ENCODE measurements at places on chromosomes 6 and 20.

GRCh38 chr6:165847407-165848085 is 184.5 kb upstream of the PDE10A start:
- no peak for DNase-seq

- no peak for DNase-seq
These were observed 133.9 kb upstream of the SOX4 start for GRCh38 chr6:21459641-21460040.

- DNase-seq = no peak
These were observed 273.0 kb upstream of the PREP start for GRCh38 chr6:105675715-105676397.

- no peak for DNase-seq
These were observed 261.0 kb upstream of the THEMIS start for GRCh38 chr6:128161839-128162238.

GRCh38 chr6:72371473-72371872 is 250.4 kb upstream of the KCNQ5 start:
- DNase-seq = no peak

DNA sequence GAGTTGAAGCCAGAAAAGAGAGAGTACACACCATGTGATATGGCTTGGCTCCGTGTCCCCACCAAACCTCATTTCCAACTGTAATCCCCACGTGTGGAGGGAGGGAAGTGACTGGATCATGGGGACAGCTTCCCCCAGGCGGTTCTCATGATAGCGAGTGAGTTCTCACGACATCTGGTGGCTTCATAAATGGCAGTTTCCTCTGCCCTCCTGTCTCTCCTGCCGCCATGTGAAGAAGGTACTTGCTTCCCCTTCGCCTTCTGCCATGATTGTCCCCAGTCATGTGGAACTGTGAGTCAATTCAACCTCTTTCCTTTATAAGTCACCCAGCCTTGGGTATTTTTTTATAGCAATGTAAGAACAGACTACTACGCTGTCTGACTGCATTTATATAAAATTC is 40.3 kb downstream of the TAF4 start:
- no peak for DNase-seq
